ENCODE measurements at places on chromosomes 6 and 20.

DNA sequence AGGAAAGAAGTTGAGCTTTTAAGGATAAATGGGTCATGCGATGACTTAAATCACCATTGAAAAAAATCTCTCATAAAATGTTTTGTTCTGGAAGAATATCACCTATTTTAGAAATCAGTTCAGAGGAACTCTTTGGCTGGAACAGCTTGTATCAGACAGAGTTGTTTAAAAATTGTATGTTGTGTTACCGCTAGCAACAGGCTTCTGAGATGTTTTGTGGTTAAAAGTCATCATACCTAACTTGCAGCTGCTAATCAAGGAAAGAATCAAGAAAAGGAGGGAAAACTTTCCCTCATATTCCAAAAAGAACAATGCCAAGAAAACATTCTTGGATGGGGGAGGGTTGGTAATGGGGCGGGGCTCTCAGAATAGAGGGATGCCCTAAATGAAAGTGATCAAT lies 220.7 kb upstream of the CITED2 start:
- DNase-seq, result no peak

DNA sequence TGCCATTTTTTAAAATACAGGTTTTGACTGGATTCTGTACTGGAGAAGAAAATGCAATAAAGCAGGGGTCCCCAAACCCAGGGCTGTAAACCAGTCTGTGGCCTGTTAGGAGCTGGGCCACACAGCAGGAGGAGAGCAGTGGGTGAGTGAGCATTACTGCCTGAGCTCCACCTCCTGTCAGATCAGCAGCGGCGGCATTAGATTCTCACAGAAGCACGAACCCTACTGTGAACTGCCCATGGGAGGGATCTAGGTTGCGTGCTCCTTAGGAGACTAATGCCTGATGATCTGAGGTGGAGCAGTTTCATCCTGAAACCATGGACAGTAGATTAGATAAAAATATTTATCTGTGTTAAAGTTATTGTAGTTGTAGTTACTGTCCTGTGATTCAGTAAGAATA lies 21.1 kb upstream of the FBXO9 start:
- DNase-seq, result no peak

DNA sequence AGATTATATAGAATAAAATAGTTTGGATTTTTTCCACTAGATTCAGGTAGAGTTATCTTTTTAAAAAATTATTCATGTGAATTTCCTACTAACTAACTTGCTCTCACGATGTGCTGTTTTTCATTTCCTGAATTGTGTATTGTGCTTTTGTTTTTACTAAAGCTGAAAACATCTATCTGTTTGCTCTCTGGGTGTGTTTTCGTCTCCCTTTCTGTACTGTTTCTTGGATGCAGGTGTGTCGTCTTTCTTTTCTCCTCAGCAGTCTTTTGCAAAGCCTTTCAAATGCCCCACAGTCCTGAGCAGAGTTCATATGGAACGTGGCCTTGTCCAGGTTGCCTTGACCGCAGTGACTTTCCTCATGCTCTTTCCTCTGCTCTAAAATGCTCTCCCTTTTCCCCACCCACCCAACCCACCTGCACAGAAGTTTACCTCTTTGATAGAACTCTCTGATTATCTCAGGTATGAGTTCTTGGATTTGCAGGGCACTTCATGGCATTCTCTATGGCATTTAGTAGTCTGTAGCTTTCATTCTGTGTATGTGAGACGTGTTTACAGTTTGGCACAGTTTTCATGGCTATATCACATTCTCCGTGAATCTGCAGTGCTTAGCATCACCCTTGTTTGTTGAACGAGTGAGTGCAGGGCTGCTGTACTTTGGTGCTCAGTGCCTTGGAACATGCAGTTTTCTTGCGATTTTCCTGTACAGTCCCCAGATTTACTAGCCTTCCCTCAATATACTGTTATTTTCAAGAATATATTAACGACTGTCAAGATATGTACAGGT lies 77.1 kb downstream of the FARS2 start:
- DNase-seq, result no peak

DNA sequence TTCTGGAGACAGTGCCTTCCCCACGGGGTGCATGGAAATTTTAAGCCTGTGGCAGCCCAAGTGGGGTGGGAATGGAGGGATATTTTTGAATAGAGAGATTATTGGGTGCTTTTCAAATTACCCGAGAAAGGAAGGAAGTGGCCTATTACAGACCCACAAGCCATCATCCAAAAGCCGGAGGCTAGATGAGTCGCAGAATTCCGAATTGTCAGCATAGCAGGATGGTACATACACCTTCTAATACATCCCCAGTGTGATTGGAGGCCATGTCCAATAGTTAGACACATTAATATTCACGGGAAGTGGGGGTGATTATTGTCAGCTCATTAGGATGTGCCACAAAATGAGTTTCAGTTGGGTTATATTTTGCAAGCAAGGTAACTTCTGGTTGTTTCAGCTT lies 133.0 kb downstream of the FIG4 start:
- DNase-seq, result no peak

GRCh38 chr20:61115364-61116065 lies 136.5 kb upstream of the CDH4 start:
- DNase-seq, result no peak

DNA sequence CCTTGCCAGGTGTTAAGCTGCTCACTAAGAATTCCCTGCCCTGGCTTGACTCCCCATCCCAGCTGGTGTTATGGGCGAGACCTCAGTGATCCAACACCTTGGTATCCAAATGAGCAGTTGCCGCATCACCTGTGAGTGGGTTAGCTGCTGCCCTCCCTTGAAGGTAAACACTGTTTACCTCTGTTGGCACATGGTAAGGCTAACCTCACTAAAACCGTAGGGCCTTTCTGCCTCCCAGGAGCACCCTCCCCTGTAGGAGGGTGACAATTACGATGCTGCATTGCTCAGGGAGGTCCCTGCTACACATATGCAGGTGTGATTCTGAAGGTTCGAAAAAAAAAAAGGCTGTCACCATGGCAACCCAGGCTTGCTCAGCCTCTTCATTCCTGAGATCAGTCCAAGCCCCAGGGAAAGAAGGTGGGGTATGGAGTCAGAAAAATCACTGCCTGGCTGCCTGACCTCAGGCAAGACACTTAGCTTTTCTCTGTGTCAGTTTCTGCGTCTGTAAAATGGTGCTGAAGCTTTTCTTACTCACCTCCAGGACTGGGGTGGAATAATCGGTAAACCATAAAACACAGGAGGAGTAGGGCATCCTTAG lies 19.5 kb downstream of the PNPLA1 start:
- DNase-seq, result no peak

- no peak for DNase-seq
Observed at GRCh38 chr6:25013246-25013645, 77.5 kb upstream of the RIPOR2 start.

GRCh38 chr6:73722318-73723060 lies 26.5 kb downstream of the CD109 start:
- DNase-seq, result no peak

GRCh38 chr6:42387336-42387735 lies 64.4 kb downstream of the TRERF1 start:
- DNase-seq, result no peak

GRCh38 chr6:72425003-72425681 lies 196.7 kb upstream of the KCNQ5 start:
- no peak for DNase-seq

GRCh38 chr6:90537027-90537426 lies 49.8 kb downstream of the MAP3K7 start:
- DNase-seq, result no peak

GRCh38 chr20:8424010-8424409 lies 291.9 kb downstream of the PLCB1 start:
- no peak for DNase-seq

- DNase-seq, result no peak
Observed at GRCh38 chr6:75273009-75273408, 11.6 kb downstream of the TMEM30A start.

GRCh38 chr6:147624946-147625515 lies 116.5 kb downstream of the SAMD5 start:
- DNase-seq, result no peak

DNA sequence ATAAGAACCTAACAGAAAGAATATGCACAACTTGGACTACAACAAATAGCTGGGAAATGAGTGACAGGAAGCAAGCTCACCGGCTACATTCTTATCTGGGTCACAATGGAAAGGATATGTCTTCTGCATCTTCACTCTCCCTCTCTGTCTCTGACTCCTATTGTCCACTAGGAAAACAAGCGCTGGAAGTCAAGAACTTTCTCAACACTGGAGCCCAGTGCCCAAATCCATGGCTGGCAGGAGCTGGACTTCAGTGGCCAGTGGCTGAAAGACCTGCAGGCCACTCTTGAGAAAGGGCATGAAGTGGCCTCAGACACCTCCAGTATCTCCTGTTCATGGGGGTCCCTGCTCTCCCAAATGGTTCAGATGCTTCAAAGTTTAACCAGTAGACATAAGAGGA lies 62.0 kb downstream of the FAM50B start:
- DNase-seq, result no peak

- DNase-seq, result no peak
Observed at GRCh38 chr20:11044561-11044960, 370.8 kb upstream of the JAG1 start.

DNA sequence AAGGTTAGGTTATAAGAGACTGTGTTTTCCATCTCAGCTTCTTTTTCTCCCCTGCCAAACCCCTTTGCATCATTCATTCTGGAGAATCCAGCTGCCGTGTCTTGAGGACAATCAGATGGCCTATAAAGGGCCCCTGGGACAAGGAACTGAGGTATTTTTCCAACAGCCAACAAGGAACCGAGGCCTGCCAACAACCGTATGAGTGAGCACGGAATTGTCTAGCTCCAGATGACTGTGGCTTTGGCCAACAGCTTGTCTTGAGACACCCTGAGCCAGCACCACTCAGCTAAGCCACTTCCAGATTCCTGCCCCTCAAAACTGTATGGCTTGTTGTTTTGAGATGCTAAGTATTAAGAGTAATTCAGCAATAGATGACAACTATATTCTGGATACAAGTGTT lies 433.7 kb upstream of the HSF2 start:
- no peak for DNase-seq

DNA sequence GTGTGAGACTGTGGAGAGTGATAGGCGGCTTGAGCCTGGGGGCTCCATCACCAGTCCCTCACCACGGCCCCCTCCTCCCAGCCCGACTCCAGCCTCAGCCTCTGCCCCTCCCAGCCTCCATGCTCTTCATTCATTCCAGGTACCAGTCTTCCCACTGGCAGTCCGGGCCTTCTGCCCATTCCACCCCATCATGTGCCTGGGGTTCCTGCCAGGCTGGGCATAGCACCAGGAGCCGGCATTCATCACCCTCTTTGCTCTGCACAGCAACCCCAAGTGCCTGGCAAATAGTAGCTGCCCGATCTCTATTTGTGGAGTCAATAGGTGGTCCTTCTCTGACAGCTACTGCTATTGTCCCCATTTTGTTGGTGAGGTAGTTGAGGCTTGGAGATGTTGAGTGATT lies 39.6 kb upstream of the GTSF1L start:
- no peak for DNase-seq

- peak; percentile 43 for DNase-seq
Observed at GRCh38 chr6:144314003-144314485, 28.9 kb downstream of the UTRN start.

- DNase-seq, result no peak
Observed at GRCh38 chr20:39588148-39588757, 626.1 kb downstream of the DHX35 start.

DNA sequence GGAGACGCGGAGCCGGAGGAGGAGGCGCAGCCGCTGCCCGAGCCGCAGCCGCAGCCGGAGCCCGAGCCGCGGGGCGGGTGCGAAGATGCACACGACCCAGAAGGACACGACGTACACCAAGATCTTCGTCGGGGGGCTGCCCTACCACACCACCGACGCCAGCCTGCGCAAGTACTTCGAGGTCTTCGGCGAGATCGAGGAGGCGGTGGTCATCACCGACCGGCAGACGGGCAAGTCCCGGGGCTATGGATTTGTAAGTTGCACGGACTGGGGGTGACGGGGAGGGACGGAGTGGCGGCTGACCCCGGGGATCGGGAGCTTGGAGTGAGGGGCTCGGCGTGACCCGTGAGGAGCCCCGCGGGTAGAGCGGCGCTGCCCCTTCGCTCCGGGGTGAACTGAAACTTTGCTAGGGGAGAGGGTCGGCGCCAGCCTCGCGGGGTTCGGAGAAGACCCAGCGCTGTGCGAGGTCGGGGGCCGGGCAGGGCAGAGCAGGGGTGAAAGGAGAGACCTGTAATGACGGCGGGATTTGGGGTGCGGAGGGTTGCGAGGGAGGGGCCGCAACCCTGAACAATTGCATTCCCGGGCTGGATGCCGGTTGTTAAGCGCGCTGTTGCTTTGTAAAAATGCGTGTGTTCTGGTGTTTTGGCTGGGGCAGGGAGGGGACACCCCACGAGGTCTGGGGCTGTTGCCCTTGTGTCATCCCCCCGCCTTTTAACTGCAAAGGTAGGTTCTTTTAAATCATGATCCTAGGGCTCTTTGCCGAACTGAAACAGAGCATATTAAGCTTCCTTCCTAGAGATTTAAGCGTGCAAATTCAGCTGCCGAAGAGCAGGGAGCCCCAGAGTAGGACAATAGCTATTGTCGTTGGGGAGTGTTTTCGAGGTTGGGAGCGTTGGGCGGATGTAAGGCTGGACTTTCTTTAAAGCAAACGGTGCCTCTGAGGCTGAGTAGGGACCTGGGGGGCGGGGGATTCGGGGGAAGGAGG lies 628 bp downstream of the RBM24 start:
- DNase-seq, result peak; percentile 60

- DNase-seq, result peak; percentile 51
Observed at GRCh38 chr6:35044145-35044745, 96.9 kb downstream of the TCP11 start.

DNA sequence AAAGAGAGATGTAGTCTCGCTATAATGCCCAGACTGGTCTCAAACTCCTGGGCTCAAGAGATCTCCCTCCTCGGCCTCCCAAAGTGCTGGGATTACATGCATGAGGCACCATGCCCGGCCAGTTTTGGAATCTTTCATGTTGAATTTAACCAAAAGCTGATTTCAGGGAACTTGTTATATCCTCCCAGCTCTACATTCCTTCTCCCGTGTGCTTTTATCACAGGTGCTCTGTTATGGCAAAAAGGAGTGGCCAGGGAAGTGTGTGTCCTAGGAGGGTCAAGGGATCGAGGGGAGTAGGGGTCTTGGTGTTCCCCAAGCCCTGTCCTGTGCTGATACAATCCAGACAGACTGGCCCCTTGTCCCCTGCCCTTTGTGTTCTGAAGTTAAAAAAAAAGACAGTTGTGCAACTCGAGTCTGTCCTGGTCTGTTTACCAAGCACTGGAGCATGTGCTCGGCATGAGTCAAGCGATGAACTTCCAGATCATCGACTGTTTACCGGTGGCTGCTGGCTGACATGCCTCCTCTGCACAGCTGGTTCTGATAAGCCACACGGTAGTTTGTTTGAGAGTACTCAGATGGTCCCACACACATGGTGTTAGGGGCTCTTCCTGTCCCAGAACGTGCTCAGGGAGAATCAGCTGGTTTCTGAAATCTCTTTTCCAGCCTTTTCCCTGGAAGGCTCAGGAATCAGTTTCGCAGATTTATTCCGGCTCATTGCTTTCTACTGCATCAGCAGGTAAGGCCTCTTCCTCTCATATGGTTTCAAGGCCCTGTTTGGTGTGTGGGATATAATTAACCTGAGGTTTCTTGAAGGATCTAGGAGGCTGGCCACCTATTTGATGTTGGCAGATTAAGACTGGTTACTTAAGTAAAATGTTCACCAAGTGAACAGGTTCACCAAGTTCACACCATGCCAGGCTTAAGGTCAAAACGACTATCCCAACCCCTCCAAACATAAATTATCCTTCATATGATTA lies 52.6 kb upstream of the NAA20 start:
- peak; percentile 53 for DNase-seq
